ENCODE measurements at places on chromosomes 13 and 19. TPM values are rescaled to one million over a fixed set of nuclear protein-coding genes. Genes with fewer than 3 reads are reported as not detected.

- H3K36me3 ChIP-seq: no peaks in the 10 kb centered on the region
- DNase-seq: no peak
- no peak overlapping the region for H3K4me3 ChIP-seq
- H3K27ac ChIP-seq: no peak overlapping the region
These were observed 132.8 kb upstream of the MYO16 start for GRCh38 chr13:108496362-108497210.

DNA sequence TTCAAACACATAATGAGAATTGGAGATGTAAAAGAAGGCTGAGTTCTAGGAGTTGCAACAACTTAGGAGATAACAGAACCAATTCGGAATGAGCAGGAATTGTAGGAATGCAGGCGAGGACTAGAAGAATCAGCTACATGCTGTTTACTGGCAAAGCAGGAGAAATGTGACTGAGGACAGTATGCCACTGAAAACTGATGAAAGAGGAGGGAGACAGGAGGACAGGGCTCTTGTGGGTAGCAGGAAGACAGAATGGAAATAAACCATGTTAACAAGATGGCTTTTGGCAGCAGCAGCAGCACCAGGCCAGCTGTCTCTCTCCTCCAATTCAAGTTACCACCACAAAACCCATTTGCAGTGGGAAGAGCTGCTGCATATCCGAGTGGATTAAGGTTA, 91.0 kb upstream of the SLC15A1 start:
- no peak for DNase-seq
- H3K4me3 ChIP-seq: no peak overlapping the region
- no peak overlapping the region for H3K27ac ChIP-seq
- H3K36me3 ChIP-seq: no peaks in the 10 kb centered on the region

SMARCA4 gene
- total RNA-seq: 78.7 TPM

DNA sequence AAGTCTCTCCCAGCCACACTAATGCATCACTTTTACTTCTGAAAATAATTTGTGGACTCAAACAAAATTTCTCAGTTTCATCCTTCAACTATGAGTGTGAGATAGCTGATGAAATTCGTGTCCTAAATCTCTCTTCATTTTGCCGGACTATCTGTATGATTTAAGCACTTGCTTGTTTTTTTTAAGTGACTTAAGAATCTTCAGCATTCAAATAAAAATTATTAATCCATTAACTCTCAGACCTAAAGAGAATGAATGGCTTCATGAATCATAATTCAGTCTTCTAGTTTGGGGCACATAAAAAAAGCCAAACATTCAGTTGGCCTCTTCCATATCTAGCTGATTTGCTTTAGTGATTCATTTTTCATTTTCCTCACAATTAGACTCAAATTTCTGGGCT, 579.5 kb downstream of the DCT start:
- no peaks in the 10 kb centered on the region for H3K4me1 ChIP-seq
- DNase-seq: no peak
- H3K27ac ChIP-seq: no peak overlapping the region
- no peaks in the 10 kb centered on the region for H3K27me3 ChIP-seq
- H3K4me3 ChIP-seq: no peak overlapping the region

GRCh38 chr19:21321134-21321533, 8.1 kb downstream of the ZNF708 start:
- no peak overlapping the region for H3K4me3 ChIP-seq
- H3K36me3 ChIP-seq: no peaks in the 10 kb centered on the region
- no peaks in the 10 kb centered on the region for H3K4me1 ChIP-seq
- no peak for DNase-seq
- H3K27me3 ChIP-seq: no peaks in the 10 kb centered on the region

DNA sequence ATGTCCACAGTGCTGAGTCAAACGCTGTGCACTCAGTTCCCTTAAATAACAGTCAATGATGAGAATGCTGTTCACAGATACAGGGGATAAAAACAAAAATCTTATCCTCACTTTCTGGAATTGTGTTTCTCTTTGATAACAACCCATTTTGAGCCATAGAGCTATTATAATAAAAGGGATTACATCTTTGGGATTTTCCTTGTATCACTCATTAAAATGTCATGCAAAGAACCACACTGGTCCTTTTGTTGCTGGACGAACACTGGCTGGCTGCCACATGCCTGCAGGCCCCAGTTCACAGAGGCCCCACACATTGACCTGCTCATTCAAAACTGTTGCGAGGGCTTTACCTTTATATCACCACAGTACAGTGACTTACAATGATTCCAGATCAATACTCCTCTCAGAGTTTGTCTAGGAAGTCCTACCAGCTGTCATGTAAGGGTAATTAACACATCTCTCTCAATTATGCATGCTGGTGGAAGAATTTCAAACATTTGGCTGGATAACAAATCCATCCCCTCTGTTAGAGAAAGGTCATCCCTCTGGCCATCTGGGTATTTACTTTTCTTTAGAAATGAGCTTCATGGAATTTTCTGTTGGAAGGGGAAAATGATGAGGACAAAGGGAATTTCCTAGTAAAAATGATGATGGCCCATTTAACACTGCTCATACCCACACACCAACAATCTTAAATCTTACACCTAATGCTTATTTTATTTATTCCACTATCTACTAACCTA, 85.9 kb downstream of the MBNL2 start:
- H3K27me3 ChIP-seq: no peaks in the 10 kb centered on the region
- H3K4me1 ChIP-seq: peaks cover 14% of the 10 kb centered on the region
- H3K27ac ChIP-seq: no peak overlapping the region

MIR17HG gene
- 3.3 TPM for total RNA-seq

CCDC169 gene
- total RNA-seq: not detected
